ENCODE measurements at places on chromosomes 13 and 19. TPM values are rescaled to one million over a fixed set of nuclear protein-coding genes. Genes with fewer than 3 reads are reported as not detected.

GRCh38 chr19:53826876-53827275 lies 2.8 kb upstream of the NLRP12 start:
- no peak for DNase-seq

DNA sequence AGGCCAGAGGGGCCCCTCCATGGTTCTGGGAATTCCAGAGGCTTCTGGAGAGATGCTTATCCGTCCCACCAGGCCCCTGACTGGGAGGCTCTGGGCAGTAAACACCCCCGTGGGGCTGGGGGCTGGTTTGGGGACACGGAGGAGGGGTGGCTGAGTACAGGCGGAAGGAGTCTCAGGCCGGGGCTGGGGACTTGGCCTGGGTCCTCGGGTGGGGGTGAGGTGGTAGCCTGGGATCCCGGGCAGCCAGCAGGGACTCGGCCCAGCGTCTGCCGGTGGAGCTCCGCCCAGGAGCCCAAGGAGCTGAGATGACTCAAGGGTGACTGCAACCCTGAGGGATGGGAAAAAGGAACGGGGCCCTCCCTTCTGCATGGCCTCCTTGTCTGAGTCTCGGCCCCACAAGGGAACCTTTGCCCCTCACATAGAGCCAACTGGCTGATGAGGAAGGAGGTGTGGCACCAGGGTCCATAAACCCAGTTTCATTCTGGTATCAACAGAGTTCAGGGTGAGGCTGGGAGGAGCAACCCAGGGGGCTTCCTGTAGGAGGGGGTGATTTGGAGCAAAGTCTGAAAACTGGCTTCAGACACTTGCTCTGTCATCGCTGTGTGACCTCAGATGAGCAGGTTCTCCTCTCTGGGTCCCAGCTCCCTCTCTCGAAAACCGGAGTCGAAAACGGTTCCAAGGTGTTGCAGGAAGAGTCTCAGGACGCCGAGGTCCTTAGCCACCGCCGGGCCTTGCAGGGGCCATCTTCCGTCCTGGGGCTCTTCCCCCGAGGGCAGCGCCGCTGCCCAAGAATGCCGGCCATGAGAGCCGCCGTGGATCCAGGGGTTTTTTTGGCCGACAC lies 809 bp downstream of the MISP start:
- DNase-seq: no peak

GRCh38 chr19:10815969-10816644 lies 19.9 kb downstream of the TMED1 start:
- DNase-seq: no peak

- DNase-seq: no peak
Observed at GRCh38 chr19:3058821-3059314, 3.4 kb downstream of the TLE5 start.

DNA sequence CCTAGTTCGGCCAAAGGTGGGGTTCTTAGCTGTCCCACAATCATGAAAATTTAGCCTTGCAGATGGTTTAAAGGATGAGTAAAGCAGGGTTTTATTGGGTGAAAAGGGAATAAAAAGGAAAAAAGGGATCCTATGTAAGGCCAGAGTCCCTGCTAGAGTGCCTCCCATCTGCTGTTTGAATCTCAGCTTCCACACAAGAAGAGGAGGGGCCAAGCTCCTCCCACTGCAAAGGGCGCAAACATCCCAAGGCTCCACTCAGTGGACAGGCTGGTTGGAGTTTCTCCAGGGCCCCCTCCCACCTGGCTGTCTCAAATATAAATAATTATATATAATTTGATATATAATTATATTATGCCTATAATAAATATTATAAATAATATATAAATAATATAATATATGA lies 1272.1 kb upstream of the PCDH20 start:
- DNase-seq: no peak

DNA sequence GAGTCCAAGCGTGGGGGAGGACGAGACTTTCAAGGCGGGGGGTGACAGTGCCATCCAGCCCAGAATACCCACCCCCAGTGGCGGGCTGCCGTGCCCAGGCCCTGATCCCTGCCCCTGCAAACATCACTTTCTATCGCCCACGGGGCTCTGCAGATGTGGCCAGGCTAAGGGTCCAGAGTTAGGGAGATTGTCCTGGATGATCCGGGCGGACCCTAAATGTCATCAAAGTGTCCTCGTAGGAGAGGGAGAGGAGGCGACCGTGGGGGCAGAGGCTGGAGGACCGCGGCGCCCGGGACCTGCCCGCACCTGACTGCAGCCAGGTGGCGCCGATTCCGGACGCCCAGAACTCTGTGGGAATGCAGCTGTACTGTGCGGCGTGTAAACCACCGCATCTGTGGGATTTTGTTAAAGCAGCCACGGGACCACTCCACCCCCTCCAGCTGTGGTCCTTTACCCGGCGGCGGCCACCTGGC lies 32.4 kb downstream of the GJA3 start:
- no peak for DNase-seq

DNA sequence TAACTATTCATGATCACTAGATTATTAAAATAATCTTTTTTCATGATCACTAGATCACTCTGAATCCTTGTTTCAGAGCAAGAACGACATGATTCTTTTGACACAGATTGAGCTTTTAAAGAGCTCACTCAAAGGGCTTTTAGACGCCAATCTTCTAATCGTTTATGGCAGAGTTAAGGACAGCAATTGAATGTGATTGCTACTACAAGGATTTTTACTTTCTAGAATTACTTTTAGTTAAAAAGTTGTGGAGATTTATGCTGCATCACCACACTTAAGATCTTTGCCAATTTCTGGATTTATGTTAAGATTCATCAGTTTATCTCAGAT lies 1.3 kb downstream of the EXOSC8 start:
- no peak for DNase-seq

- peak; percentile 91 for DNase-seq
Observed at GRCh38 chr19:4988770-4989251, 19.9 kb downstream of the KDM4B start.

- peak; percentile 72 for DNase-seq
Observed at GRCh38 chr19:32104153-32104849, 241.1 kb upstream of the ZNF507 start.

- DNase-seq: no peak
Observed at GRCh38 chr19:54045771-54046170, 17.9 kb downstream of the VSTM1 start.

- DNase-seq: no peak
Observed at GRCh38 chr13:98823442-98823841, 71.0 kb upstream of the SLC15A1 start.

- no peak for DNase-seq
Observed at GRCh38 chr19:2623798-2624197, 78.7 kb downstream of the GNG7 start.

- DNase-seq: peak; percentile 96
Observed at GRCh38 chr19:18282021-18282787, 782 bp upstream of the JUND start.

DNA sequence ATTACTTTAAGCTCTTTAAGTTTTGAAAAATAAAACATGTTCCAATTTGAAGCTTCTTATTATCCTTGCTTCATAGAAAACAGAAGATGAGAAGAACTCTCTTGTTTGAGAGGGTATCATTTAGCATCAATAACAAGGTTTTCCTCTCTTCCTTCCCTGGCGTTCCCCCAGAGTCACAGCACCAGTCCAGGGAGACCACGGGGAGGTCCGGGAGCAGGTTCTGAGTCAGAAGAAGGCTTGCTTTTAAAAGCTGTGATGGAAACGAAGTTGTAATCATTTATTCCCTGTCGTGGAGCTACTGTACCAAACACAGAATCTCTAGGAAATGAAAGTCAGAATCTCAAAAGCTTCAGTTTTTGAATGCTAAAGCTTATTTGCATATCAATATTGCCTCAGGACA lies 174.0 kb upstream of the LSM14A start:
- DNase-seq: no peak

- DNase-seq: no peak
Observed at GRCh38 chr19:41925208-41926003, 2.8 kb downstream of the ERFL start.

DNA sequence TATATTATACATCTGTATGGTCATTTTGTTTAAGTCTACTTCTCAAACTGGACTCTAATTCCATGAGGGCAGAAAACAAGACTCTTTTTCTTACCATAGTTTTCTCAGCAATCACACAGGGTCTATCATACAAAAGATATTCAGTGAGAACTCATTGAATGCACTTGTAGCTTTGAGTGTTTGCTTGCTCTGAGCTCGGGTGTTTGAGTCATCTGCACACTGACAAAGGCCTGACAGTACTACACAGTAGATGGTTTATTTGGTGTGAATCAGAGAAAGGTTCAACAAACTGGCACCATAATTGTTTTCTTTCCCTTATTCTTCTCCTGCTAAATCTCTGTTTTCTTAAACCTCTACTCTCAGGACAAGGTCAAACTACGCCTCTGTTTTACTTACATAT lies 586.4 kb downstream of the LMO7 start:
- no peak for DNase-seq

GRCh38 chr13:28031220-28031895 lies 42.9 kb upstream of the URAD start:
- no peak for DNase-seq

- DNase-seq: no peak
Observed at GRCh38 chr19:48010932-48011758, 16.7 kb downstream of the ELSPBP1 start.

DNA sequence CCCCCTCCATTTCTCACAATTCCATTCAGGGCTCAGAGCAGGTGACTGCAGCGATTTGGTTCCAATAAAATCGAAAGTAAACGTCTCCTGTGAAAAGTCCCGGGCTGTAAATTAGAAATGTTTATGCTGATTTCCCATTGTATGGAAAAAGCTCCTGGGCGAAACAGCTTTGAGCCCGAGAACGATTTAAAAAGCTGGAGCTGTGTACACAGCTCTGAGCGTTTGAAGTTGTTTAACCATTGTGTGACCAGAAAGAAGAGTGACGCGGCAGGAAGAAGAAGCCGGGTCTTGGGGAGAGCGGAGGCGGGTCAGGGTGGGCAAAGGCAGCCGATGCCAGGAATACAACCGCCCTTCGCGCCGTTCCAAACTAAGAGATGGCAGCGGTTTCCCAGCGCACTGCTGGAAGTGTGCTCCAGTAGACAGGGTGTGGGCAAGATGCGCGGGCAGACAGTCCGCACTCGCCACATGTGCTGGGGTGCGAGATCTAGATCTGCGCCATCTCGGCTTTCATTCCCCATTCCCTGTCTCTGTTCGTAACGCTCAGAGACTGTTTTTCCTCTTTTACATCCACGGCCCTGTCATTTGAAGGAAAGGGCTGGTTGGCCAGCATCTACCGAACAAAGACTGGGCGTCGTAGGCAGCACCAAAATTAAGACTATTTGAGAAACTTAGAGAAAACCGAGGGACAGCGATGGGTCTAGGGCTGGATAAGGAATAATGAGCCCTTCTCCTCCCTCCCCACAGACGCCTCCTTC lies 960 bp upstream of the GSX1 start:
- DNase-seq: no peak

DNA sequence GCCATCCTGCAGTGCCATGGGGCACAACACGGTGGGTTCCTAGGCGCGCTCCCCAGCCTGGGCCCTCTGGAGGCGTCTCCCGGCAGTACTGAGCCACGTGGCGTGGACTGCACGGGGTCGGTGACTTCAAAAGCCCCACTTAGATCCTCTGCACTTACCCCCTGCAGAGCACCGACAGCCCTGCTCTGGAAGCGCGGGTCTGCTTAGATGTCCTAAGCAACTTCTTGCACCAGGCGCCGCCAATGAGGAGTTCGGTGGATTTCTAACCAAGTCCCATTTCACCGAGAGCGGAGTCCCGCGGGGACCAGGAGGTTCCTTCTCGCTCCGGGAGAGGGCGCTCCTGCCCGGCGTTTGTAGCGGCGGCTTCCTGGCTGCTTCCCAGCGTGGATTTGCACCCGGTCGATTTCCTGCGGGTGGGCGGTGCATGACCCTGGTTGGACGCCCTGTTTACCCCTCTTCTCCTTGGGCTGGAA lies 25.2 kb upstream of the ZNF845 start:
- DNase-seq: peak; percentile 63

- no peak for DNase-seq
Observed at GRCh38 chr13:112741835-112742570, 52.2 kb downstream of the ATP11A start.

DNA sequence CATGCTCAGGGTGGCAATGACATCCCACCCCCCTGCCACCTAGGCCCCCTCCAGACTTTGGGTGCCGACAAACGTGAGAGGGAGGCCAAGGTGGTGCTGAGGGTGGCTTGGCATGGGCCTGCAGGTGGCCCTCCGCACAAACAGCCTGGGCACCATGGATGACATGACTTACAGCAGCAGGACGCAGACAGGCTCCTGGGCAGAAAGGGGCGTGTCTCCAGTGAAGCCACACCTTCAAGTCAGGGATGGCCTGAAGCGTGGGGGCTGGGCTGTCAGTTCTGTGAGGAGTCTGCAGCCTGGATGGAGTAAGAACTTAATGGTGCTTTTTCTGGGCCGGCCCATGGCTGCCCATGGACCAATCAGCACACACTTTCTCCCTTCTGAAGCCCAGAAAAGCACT lies 25.3 kb downstream of the POMP start:
- DNase-seq: no peak

GRCh38 chr19:18731562-18732008 lies 48.1 kb downstream of the CRTC1 start:
- DNase-seq: no peak

The LGALS7B gene
- total RNA-seq: 2.3 TPM

The OR4F17 gene
- total RNA-seq: not detected

The PSG6 gene
- not detected for total RNA-seq

The PLPP2 gene
- total RNA-seq: 14.1 TPM

The AZU1 gene
- total RNA-seq: 9.8 TPM

The C5AR1 gene
- total RNA-seq: 9.6 TPM

The IGFL1 gene
- total RNA-seq: not detected

The SHISA7 gene
- total RNA-seq: 0.03 TPM

The CYP2F1 gene
- total RNA-seq: 16.4 TPM

The MBD3L1 gene
- not detected for total RNA-seq

The GGACT gene
- total RNA-seq: 6.8 TPM

The KIR3DL1 gene
- total RNA-seq: 0.64 TPM

The ZNF541 gene
- not detected for total RNA-seq

The GDF15 gene
- total RNA-seq: 64.0 TPM

The PRPF31 gene
- 34.1 TPM for total RNA-seq

The AKT1S1 gene
- 6.7 TPM for total RNA-seq
